ENCODE measurements at places on chromosomes 6 and 20. TPM values are rescaled to one million over a fixed set of nuclear protein-coding genes. Genes with fewer than 3 reads are reported as not detected.
A peak's percentile ranks its signal among the peaks of the same experiment; 100 is the strongest.

Gene UST
- 3.1 TPM for total RNA-seq

Gene BPIFB4
- not detected for total RNA-seq

Gene PROKR2
- not detected for total RNA-seq

Gene BHLHE23
- total RNA-seq: not detected

Gene STMND1
- total RNA-seq: not detected

Gene BPIFB1
- total RNA-seq: not detected

Gene ETV7
- 8.7 TPM for total RNA-seq

DNA sequence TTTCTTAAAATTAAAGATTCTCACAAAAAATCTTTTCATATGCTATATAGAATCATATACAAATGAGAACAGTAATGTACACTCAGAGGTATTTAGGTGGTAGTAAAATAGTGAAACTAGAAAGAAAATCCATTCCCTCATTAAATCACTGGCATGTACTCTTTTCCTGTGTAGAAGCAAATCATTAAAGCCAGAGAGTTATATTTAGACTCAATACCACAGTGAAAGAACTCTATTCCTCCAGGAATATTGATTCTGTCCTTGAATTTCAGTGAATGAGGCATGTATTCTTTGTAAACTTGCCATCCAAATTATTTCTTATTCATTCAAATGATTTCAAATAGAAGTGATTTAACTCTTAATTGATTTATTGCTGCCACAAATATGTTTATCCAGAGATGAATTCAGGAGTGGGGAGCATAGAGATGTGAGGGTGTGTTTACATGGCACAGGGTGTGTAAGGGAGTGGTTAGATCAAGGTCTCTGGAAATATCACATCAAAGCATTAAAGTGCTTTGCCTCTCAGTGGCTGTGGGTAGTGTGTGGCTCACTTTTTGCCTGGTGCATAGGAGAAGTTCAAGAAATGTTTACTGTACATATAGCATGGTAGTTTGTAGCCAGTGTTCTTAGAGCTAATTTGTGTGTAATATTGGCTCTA is 141.2 kb downstream of the FAM83B start:
- no peaks in the 10 kb centered on the region for H3K27me3 ChIP-seq
- H3K4me3 ChIP-seq: no peak overlapping the region
- H3K36me3 ChIP-seq: no peaks in the 10 kb centered on the region
- H3K4me1 ChIP-seq: no peaks in the 10 kb centered on the region

GRCh38 chr20:59242714-59243626 is 57.4 kb upstream of the EDN3 start:
- H3K4me1 ChIP-seq: peaks cover 8% of the 10 kb centered on the region
- no peak overlapping the region for H3K27ac ChIP-seq
- DNase-seq: no peak

- no peaks in the 10 kb centered on the region for H3K36me3 ChIP-seq
- H3K4me1 ChIP-seq: no peaks in the 10 kb centered on the region
- no peak for DNase-seq
- H3K4me3 ChIP-seq: no peak overlapping the region
- peaks cover 2% of the 10 kb centered on the region for H3K27me3 ChIP-seq
These were observed 156.2 kb downstream of the SOX4 start for GRCh38 chr6:21749754-21750153.

DNA sequence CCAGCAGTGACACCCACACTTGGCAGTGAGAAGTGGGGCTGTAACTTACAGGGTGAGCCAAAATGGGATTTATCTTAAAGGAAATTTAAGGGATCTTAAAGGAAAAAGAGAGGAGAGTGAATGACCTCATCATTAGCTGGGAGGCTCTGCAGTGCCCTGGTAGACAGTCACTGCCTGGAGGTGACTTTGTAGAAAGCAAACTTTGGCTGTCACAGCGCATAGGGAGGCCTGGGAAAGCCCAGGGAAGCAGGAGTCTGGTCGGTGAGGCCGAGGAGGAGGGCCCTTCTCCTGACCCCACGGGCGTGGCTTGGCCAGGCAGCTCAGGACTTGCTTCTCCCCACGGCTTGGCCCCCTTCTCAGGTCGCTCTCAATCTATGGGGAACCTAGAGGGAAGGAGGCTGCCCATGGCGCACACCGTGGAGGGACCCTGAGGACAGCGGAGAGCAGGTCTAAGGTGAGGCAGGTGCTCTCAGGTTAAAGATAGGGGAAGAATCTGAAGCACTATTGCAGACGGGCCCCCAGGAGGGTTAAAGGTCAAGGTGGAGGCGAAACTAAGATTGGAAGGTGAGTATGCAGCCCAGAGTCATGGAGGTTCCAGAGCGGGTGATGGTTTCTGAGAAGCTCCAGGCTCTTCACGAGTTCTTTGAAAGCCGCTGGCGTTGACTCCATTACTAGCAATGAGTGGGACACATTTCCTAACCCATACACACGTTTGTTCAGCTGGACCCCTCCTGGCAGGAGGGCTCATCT is 15.6 kb upstream of the RIPK1 start:
- H3K36me3 ChIP-seq: peaks cover 2% of the 10 kb centered on the region
- H3K4me3 ChIP-seq: peak overlapping the region; percentile 73
- peak overlapping the region; percentile 70 for H3K27ac ChIP-seq
- peaks cover 23% of the 10 kb centered on the region for H3K27me3 ChIP-seq
- DNase-seq: no peak

GRCh38 chr6:23566418-23566817 is 559.6 kb upstream of the NRSN1 start:
- H3K36me3 ChIP-seq: no peaks in the 10 kb centered on the region
- no peaks in the 10 kb centered on the region for H3K27me3 ChIP-seq
- no peak overlapping the region for H3K27ac ChIP-seq
- no peaks in the 10 kb centered on the region for H3K4me1 ChIP-seq

GRCh38 chr20:47438464-47439381 is 63.0 kb upstream of the NCOA3 start:
- H3K36me3 ChIP-seq: no peaks in the 10 kb centered on the region
- no peaks in the 10 kb centered on the region for H3K27me3 ChIP-seq
- H3K27ac ChIP-seq: peak overlapping the region; percentile 49
- H3K4me1 ChIP-seq: peaks cover 10% of the 10 kb centered on the region
- H3K4me3 ChIP-seq: no peak overlapping the region

GRCh38 chr20:17210387-17210786 is 16.5 kb upstream of the PCSK2 start:
- no peaks in the 10 kb centered on the region for H3K27me3 ChIP-seq
- H3K36me3 ChIP-seq: no peaks in the 10 kb centered on the region
- no peak for DNase-seq
- no peak overlapping the region for H3K27ac ChIP-seq
- no peaks in the 10 kb centered on the region for H3K4me1 ChIP-seq
- H3K4me3 ChIP-seq: no peak overlapping the region

- H3K36me3 ChIP-seq: no peaks in the 10 kb centered on the region
- peaks cover 9% of the 10 kb centered on the region for H3K4me1 ChIP-seq
- peak overlapping the region; percentile 22 for H3K27ac ChIP-seq
- no peaks in the 10 kb centered on the region for H3K27me3 ChIP-seq
- peak overlapping the region; percentile 43 for H3K4me3 ChIP-seq
These were observed 39.2 kb upstream of the CENPW start for GRCh38 chr6:126300735-126301134.

DNA sequence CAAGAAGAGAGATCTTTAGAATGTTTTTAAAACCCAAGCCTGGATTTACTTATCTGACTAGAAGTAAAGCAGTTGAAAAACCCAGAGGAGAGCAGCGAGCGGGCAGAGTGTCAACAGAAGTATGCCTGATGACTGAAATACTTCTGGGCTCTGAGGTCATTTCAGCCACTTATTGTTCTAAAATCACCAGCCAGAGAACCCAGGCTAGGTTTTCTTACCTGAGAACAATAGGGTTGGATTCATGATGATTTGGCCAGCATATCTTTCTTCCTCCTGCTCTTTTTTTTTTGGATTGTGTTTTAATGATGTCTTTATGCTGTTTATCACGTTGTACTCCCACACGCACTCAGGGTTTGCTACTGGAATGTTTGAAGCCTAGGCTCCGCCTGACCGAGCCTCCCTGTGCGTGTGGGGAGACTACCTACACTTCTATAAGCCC is 63.0 kb upstream of the KIF25 start:
- DNase-seq: no peak
- H3K4me1 ChIP-seq: peaks cover 3% of the 10 kb centered on the region
- no peak overlapping the region for H3K27ac ChIP-seq
- no peaks in the 10 kb centered on the region for H3K27me3 ChIP-seq
- peaks cover 6% of the 10 kb centered on the region for H3K36me3 ChIP-seq

DNA sequence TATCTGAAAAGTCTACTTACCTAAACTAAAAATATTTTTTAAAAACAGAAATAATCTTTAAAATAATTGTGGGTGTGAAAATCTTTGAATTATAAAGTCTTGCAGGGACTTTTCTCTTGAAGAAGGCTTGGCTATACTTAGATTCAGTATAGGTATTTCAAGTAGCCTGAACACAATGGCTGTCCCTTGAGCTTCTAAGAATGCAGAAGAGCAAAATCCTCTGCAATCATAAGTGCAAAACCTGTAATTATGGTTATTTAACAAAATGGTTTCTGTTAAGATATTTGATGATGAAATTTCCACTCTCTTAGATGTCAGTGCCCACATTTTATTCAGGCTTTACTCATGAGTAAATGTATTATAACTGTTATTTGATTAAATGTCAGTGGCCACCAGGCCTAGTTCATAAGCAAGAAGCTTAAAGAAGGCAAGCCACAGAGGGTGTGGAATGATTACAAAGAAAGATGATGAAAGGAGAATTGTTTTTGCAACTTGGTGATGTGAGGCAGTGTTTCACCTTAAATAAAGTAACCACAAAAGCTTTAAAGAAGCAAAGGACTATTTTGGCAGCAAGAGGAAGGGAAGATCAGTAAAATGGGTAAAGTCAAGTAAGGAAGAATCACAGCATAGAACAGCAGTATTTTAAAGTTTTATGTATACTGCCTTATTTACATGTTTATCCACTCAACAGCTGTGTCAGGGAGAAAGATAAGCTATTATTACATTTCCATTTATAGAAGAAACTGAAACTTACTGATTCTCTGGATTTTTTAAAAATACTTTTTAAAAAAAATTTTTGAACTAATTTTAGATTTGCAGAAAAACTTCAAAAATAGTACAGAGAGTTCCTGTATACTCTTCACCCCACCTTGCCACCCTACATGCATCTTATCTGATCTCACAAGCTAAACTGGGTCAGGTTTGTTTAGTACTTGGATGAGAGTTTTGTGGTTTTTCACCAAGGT is 351.2 kb upstream of the RUNX2 start:
- peak overlapping the region; percentile 71 for H3K27ac ChIP-seq
- peaks cover 5% of the 10 kb centered on the region for H3K4me1 ChIP-seq
- DNase-seq: no peak
- no peaks in the 10 kb centered on the region for H3K27me3 ChIP-seq
- H3K4me3 ChIP-seq: peak overlapping the region; percentile 31

DNA sequence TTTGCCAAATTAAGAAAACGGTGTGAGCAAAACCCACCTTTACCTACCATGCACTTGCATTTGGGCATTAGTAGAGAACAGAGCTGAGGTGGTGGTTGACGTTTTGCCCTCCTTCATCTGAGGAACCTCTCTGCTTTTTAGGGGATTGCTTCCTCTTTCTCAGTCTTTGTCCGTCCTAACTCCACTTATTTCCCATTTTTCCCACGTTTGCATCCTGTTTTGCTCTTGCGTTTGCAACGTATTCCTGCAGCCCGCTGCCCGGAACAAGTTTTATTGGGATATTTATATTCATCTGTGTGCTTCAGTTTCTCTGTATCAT is 374 bp upstream of the SERINC1 start:
- H3K36me3 ChIP-seq: peaks cover 15% of the 10 kb centered on the region
- H3K27me3 ChIP-seq: no peaks in the 10 kb centered on the region
- H3K27ac ChIP-seq: peak overlapping the region; percentile 99
- peaks cover 16% of the 10 kb centered on the region for H3K4me1 ChIP-seq
- DNase-seq: no peak

GRCh38 chr6:99613409-99613704 is 6.7 kb downstream of the PRDM13 start:
- peaks cover 3% of the 10 kb centered on the region for H3K36me3 ChIP-seq
- peak overlapping the region; percentile 70 for H3K4me3 ChIP-seq
- peaks cover 27% of the 10 kb centered on the region for H3K4me1 ChIP-seq
- H3K27me3 ChIP-seq: peaks cover 85% of the 10 kb centered on the region
- peak; percentile 60 for DNase-seq
- H3K27ac ChIP-seq: no peak overlapping the region

DNA sequence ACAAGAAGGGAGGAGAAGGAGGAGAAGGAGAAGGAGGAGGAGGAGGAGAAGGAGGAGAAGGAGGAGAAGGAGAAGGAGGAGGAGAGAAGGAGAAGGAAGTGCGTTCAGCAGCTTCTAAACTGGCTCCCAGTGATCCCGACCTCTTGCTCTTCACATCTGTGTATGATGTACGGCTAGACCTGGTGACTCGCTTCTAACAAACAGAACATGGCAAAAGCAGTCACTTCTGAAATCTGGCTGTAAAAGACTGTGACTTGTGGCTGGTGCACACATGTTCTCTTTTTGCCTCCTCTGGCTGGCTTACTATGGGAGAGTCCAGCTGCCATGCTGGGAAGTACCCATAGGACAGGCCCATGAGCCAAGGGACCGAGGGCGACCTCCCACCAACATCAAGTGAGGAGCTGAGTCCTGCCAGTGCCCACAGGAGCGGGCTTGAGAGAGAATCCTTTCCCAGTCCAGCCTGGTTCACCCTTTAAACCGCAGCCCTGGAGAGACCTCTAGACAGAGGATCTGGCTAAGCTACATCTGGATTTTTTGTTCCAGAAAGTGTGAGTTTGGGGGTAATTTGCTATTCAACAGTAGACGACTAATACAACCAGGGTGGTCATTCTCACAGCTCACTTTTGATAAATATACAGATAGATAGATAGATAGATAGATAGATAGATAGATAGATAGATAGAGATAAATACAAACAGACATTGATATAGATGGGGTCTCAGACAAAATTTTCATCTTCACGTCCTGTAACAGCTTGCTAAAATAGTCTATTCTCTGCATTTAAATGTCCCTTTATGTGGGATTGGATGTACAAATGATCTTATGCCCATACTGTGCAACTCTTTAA is 42.3 kb downstream of the RPP40 start:
- H3K27ac ChIP-seq: no peak overlapping the region
- H3K36me3 ChIP-seq: no peaks in the 10 kb centered on the region
- H3K27me3 ChIP-seq: peaks cover 7% of the 10 kb centered on the region
- no peaks in the 10 kb centered on the region for H3K4me1 ChIP-seq
- no peak for DNase-seq

- no peak overlapping the region for H3K4me3 ChIP-seq
- DNase-seq: no peak
- H3K36me3 ChIP-seq: peaks cover 10% of the 10 kb centered on the region
- no peak overlapping the region for H3K27ac ChIP-seq
- H3K4me1 ChIP-seq: peaks cover 3% of the 10 kb centered on the region
- H3K27me3 ChIP-seq: no peaks in the 10 kb centered on the region
These were observed 6.2 kb downstream of the RTEL1 start for GRCh38 chr20:63664143-63664851.

- no peaks in the 10 kb centered on the region for H3K36me3 ChIP-seq
- no peak overlapping the region for H3K27ac ChIP-seq
- no peak for DNase-seq
- peaks cover 22% of the 10 kb centered on the region for H3K27me3 ChIP-seq
- H3K4me3 ChIP-seq: no peak overlapping the region
These were observed 25.0 kb downstream of the CRYBG1 start for GRCh38 chr6:106385530-106385929.

DNA sequence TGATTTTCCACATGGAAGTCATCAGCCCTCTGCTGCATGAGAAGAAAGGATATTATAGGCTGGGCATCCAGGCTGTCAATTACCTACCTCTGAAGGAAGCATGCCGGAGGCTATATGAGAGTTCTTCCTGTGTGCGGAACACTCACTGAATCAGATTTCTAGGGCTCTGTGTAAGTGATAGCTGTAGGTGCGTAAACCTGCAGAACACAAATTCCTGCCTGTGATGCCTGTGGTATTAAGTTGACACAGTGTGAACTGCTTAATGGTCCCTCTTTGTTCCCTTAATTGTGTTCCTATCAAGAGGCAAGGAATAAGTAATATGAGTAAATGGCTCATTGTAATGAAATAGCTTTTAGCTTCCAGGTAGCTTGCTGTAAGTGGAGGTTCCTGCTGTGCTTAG is 103.3 kb downstream of the ANKS1A start:
- H3K4me3 ChIP-seq: no peak overlapping the region
- no peak overlapping the region for H3K27ac ChIP-seq
- DNase-seq: no peak
- no peaks in the 10 kb centered on the region for H3K4me1 ChIP-seq
- no peaks in the 10 kb centered on the region for H3K36me3 ChIP-seq
